Activated T-helper 17 cell treated with anti-CD3 and anti-CD28 coated beads, Interleukin-2, amount 50 U/mL, for 72 hours (primary cell): ENCODE measurements at places on chromosomes 11 and 22.
A peak's percentile ranks its signal among the peaks of the same experiment; 100 is the strongest.

GRCh38 chr22:50622723-50623327, 5.1 kb downstream of the ARSA start:
- no peak for ATAC-seq

GRCh38 chr11:134417871-134418840, 6.1 kb upstream of the B3GAT1 start:
- no peak for ATAC-seq

DNA sequence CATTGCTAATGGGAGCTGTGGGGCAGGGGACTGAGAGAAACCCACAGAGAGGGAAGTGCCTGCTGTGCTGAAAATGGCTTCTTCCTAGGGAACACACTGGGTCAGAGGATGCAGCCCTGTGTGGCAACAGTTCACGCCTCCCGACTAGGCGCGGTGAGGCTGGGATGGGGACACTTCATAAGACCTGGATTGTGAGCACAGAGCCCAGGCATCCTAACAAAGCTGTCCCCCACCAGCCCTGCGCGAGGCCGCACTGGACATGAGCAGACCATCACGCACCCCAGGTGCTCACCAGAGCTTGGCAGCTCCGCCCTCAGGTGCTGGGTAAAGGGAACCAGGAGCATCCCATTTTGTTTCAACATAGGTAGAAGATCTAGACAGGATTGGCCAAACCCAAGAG, 1.8 kb upstream of the KRTAP5-4 start:
- ATAC-seq: no peak

GRCh38 chr11:119029340-119030028, 1.2 kb downstream of the SLC37A4 start:
- peak; percentile 35 for ATAC-seq

- ATAC-seq: no peak
Observed at GRCh38 chr22:25824828-25825423, 82.9 kb downstream of the MYO18B start.

GRCh38 chr11:10287140-10287539, 6.9 kb downstream of the SBF2 start:
- ATAC-seq: no peak

GRCh38 chr11:1702506-1702905, 5.5 kb downstream of the KRTAP5-6 start:
- no peak for ATAC-seq

DNA sequence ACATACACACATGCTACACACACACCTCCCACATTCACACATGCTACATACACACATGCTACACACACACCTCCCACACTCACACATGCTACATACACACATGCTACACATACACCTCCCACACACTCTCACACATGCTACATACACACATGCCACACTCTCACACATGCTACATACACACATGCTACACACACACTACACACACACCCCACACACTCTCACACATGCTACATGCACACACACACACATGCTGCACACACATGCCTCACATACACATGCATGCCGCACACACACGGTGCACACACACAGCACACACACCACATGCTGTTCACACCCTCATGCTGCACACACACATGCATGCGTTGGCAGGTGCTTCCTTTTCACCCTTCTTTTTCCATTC, 495.4 kb downstream of the NTM start:
- no peak for ATAC-seq

- ATAC-seq: no peak
Observed at GRCh38 chr22:38826801-38827200, 17.0 kb downstream of the NPTXR start.

- ATAC-seq: peak; percentile 24
Observed at GRCh38 chr22:25062386-25063085, 110.0 kb downstream of the KIAA1671 start.

DNA sequence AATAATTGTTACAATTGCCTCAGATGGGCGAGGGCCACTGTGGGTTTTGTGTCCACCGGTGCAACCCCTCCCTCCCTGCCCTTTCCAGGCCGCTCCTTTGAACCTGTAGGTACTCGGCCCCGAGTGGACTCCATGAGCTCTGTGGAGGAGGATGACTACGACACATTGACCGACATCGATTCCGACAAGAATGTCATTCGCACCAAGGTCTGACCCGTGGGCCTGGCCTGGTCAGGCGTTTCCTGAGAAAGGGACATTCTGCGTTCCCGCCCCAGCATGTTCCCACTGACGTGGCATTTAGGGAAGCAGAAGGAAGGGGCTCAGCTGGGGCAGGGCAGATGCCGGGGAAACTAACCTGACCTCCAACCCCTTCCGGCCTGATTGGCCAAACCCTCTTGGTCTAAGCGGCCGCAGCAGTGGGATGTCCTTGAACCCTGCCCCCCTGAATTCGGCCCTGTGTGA, 10.1 kb downstream of the SIDT2 start:
- ATAC-seq: no peak

DNA sequence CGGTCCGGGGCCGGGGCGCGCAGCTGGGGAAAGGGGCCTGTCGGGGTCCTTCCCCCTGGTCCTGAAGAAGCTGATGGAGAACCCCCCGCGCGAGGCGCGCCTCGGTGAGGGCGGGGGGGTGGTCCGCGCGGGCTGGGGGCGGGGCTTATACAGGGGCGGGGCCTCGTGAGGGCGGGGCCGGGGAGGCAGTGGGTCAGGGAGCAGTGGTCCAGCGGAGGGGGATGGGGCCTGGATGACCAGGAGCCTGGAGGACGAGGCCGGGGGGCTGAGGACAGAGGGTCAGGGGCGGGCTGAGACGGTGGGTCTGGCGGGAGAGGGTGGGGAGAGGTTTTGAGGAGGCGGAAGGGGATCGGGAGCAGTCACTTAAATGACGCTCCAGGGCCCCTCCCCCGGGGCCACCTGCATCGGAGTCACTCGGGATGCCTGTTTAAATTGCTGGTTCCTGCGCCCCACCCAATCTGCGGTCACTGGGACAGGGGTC, 396 bp downstream of the TEF start:
- ATAC-seq: peak; percentile 51

DNA sequence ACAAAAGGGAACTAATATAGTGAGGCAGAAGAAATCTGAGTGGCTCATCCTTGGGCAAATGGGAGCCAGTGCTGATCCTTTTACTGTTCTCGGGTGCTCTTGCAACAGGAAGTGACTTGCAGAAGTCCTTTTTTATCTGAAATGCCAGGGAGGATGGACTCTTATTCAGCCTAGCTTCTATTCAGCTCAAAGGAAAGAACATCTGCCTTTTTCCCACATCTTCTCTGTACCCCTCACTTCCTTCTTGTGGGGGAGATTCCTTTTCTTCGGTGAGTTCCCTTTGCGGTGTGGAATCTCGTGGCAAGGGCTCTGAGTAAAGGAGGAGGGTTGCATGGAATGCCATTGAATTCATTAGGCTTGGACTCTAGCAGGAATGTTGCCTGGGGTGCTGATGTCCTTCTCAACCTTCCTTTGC, 76.2 kb downstream of the ZBTB16 start:
- no peak for ATAC-seq

GRCh38 chr22:44352378-44353035, 39.8 kb upstream of the SHISAL1 start:
- ATAC-seq: no peak

- no peak for ATAC-seq
Observed at GRCh38 chr11:12092714-12093113, 17.7 kb upstream of the MICAL2 start.

DNA sequence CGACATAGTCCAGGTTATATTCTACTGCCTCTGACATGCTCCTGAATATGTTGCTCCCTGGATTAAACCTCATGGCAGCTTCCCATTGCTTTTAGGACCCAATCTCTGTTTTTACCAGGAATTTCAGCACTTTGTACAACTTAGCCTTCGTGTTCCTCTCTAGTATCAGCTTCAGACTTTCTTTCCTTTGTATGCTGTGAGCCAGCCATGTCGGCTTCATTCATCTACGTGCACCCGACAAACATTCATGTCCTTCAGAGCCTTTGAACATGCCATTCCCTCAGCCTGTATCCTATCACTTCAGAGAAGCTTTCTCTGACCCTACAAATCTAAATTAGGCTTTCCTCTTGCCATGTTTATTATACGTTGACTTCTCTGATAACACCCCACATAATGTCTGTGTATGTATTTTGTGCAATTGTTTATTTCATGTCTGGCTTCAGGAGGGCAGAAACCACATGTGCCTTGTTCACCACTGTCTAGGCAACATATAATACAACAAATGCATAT, 743.4 kb downstream of the OPCML start:
- ATAC-seq: no peak

GRCh38 chr22:25845985-25846745, 104.2 kb downstream of the MYO18B start:
- ATAC-seq: peak; percentile 43

GRCh38 chr11:13354335-13354734, 76.7 kb downstream of the BMAL1 start:
- no peak for ATAC-seq
